Hypothalamus (tissue), 51 donors: ENCODE measurements at places on chromosomes 12 and 14.

DNA sequence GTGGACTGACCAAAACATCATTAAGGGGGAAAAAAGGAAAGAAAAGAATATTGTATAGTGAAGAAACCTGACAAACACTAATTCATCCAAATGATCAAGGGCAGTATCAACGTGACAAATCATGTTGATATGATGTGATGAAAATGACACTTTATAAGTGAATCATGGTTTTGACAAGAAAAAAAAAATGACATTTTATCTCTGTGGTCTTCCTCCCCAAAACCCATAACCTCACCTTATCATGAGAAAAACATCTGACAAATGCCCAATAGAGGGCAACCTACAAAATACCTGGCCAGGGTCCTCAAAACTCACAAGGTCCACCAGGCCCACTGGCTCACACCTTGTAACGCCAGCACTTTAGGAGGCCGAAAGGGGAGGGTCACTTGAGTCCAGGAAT is 13.8 kb downstream of the TMED10 start:
- DNase-seq, result no peak

- no peak for DNase-seq
Observed at GRCh38 chr14:51960866-51961265, 28.5 kb upstream of the RTRAF start.

DNA sequence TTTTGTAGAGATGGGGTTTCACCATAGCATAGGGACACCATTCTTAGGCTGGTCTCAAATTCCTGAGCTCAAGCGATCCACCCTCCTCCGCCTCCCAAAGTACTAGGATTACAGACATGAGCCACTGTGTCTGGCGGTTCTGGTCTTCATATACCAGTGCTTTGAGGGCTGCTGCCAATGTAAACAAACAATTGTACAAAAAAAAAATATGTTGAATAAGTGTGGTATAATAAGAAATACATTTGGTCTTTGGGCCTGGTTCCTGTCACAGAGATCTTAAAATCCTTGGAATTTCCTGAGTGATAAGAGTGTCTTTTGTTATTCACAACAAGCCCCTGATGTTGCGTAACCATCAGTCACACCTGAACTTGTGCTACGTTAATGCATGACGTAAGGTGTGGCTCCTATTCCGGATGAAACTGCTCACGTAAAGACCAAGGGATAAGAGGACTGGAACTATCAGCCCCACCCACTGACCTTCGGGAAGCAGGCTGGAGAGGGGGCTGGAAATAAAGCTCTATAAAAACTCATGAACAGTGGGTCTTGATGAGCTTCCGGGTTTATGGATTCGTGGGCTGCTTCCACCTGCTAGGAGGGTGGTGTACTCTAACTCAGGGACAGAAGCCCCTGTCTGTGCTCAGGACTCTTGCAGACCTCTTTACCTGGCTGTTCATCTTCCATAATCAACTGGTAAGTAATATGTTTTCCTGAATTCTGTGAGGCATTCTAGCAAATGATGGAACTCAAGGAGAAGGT is 16.5 kb upstream of the RIMKLB start:
- no peak for DNase-seq

- no peak for DNase-seq
Observed at GRCh38 chr12:64400041-64400440, 4.2 kb upstream of the XPOT start.

- DNase-seq, result no peak
Observed at GRCh38 chr12:130990034-130990433, 36.3 kb downstream of the ADGRD1 start.

- no peak for DNase-seq
Observed at GRCh38 chr12:75345531-75345930, 11.1 kb downstream of the GLIPR1L1 start.

DNA sequence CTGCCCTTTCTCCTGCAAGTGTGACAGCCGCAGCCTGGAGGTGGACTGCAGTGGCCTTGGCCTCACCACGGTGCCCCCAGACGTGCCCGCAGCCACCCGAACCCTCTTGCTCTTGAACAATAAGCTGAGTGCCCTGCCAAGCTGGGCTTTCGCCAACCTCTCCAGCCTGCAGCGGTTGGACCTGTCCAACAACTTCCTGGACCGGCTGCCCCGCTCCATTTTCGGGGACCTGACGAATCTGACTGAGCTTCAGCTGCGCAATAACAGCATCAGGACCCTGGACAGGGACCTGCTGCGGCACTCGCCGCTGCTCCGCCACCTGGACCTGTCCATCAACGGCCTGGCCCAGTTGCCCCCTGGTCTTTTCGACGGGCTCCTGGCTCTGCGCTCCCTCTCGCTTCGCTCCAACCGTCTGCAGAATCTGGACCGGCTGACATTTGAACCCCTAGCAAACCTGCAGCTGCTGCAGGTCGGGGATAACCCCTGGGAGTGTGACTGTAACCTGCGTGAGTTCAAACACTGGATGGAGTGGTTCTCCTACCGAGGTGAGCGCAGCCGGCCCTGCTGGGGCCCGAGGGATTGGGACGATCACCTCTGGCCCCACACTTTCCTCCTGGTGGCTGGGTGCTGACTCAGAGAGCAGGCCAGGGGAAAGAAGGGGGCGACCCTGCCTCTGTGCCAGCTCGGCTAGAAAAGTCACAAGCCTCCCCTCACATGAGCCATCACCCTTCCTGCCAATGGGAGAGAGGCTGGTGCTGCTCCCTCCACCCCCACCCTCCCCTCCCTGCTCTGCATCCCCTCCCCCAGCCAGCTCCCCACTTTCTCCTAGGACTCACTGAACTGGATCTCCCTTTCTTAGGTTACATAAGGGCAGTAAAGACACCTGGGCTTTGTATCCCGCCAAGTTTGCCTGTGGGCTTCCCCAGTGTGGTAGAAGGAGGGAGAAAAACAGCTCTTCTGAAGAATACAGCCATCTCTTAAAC is 10.9 kb downstream of the LRTM2 start:
- DNase-seq, result no peak

DNA sequence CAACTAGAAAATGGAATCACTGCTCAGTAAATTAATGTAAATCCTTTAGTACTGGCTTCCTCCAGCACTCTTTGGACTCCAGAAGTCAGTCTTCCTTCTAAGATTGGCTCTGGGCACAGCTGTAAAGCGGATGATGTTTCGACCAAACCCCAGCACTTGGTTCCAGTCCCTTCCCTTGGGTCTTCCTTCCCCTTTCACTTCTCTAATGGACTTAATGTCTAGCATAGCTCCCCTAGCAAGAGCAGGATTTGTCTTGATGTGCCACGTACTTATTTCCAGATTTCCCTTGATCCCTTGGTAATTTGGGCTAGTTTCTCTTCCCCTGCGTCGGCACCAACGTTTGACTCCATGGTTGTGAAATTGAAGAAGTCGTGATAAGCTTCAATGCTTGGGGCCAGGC is 28.3 kb downstream of the C12orf75 start:
- DNase-seq, result no peak

DNA sequence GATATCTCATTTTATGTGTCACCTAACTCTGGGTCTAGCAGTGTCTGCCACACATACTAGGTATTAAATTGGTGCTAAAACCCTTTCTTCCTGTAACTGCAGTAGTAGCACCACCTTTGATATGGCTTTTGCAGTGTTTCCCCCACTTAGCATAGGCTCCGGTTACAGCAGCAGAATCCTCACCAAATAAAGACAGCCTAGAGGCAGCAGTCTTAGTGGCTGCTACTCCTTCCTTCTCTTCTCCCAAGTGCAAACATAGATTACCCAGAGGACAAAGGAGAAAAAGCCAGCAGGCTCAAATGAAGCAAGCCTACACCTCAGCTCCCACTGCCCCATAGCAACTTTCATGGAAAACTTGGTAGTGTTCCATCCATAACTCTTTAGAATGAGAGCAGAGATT is 30.1 kb upstream of the ABCC9 start:
- no peak for DNase-seq

DNA sequence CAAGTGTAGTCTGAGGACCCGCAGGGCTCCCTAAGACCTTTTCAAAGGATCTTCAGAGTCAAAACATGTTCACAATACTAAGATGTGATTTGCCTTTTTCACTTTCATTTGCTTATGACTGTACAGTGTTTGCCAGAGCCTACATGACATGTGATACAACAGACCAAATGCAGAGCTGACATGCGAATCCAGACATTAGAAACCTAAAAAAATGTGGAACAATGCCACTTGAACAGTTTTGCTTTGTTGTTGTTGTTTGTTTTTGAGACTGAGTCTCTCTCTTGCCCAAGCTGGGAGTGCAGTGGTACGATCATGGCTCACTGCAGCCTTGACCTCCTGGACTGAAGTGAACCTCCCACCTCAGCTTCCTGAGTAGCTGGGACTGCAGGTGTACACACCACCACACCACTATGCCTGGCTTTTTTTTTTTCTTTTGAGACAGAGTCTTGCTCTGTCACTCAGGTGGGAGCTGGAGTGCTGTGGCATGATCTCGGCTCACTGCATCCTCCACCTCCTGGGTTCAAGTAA is 5.3 kb upstream of the RAB35 start:
- no peak for DNase-seq

- DNase-seq, result no peak
Observed at GRCh38 chr14:80215081-80215480, 3.8 kb upstream of the DIO2 start.

DNA sequence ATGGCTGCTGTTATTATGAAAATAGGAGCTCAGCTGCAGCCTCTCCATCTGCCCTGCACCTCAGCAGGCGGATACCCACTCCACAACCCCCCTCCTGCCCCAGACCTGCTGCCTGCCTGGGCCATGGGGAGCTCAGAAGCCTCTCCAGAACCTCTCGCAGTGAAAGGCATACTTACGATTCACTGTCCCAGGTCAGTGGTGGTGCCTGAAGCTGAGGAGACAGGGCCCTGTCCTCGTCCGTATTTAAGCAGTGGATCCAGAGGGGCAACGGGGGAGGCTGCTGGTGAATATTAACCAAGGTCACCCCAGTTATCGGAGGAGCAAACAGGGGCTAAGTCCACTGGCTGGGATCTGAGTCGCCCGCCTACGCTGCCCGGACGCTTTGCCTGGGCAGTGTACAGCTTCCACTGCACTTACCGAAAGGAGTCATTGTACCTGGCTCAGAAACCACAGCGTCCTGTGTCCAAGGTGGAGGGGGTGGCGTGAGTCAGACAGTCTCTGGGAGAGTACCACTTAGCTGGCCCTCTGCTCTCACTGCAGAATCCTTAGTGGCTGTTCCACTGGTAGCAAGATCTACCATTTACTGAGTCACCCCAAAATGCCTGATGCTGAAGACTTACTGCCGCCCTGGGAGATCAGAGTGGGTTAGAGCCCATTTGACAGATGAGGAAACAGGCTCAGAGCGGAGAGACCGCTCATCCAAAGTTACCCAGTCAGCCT is at the start of gene SERPINA1:
TSS of gene SERPINA1 (minus strand) at position 219 of the 720 bp plus-strand sequence. CDS start 5,365 bp downstream, outside the sequence.
- no peak for DNase-seq
